ENCODE measurements at places on chromosomes 5 and 9.

DNA sequence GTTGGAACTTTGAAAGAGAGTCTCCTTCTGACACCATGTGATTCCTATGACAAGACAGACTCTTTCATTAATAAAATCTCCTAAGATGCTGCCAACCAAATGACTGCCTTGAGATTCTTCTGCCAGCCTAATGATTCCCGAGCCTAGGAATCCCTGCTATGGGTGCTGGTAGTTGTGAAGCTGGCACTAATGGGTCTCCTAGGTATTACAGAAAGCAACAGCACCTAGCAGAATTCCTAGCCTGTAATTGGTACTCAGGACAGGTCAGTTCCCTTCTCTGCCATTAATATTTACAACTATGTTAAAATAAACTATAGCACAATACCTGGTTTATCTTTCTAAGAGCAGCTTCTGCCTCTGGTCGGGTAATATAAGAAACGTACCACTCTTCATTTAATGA, 19.3 kb downstream of the C5orf58 start:
- no peak for DNase-seq

- no peak for DNase-seq
Observed at GRCh38 chr5:134845335-134845851, 375 bp upstream of the C5orf24 start.

GRCh38 chr5:54721116-54721515, 203.6 kb downstream of the SNX18 start:
- no peak for DNase-seq

DNA sequence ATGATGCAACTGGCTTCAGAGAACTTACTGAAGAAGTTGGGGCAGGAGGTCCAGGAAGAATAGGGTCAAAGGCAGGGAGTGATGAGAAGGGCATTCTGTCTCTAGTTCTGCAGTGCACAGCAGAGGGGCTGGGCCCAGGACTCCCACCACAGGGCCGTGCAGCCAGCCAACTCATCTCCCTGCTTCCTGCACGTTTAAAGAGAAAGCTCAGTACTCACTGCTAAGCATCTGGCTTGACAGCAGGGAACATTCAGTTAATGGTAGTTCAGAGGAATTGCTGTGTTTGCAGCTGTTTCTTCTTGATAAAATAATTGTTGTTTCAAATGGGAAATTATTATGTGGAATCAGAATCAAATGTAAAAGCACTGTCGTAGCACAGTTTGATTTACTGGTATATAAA, 25.6 kb upstream of the SCAMP1 start:
- DNase-seq = no peak

DNA sequence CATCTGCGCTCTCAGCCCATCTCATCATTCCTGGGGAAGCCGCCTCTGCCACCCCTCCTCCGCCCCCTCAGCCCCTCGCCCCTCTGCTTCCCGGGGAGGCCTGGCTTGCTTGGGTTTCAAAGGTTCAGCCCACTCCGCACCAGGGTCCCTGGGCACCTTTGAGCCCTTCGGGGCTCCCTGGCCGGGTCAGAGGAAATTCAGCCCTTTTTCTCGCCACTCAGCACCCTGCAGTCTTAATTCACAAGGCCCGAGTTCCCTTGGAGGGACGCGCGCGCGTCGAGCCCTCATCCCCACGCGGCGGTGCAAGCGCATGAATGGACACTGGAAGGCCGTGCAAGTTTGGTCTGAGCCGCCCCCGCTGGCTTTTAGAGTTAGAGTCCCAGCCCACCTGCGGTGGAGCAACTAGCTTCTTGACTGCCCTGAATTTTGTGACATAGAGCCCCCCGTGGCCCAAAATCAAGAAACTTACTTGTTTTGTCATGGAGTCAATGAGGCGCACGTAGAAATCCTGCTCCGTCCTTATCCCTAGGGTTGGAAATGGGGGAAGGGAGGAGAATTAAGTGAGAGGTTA, 4.5 kb downstream of the EBF1 start:
- no peak for DNase-seq

GRCh38 chr9:126240835-126241234, 85.8 kb upstream of the MVB12B start:
- DNase-seq = no peak

DNA sequence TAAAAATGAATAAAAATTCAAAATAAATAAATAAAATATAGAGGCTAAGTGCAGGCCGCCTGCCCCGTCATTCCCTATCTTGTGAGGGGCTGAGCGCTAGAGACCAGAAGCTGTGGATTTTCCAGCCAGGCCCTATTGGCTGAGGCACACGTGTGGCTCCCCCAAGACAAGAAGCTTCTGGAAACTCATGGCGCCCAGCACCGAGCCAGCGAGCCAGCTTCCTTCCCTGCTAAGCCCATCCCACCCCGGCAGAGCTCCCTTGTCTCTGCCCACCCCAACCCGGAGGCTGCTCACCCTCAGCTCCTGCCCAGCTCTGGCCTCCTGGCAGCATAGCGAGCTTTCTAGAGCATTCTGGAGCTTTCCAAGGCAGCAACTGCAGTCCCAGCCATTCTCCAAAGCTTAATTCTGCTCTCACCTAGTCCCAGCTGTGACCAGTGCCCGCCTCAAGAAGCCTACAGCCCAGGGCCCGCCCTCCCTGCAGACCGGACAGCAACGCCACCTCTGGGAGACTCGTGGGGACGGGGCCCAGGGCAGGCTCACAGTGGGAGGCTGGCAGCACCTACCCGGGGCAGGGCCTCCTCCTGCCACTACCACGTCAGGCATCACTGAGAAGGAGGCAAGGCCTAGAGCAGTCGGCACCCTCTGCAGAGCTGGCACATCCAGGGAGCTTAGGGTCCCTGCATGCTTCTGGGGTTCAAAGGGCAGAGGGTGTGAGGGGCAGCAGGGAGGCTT, 23.2 kb upstream of the TMEM250 start:
- DNase-seq = no peak

DNA sequence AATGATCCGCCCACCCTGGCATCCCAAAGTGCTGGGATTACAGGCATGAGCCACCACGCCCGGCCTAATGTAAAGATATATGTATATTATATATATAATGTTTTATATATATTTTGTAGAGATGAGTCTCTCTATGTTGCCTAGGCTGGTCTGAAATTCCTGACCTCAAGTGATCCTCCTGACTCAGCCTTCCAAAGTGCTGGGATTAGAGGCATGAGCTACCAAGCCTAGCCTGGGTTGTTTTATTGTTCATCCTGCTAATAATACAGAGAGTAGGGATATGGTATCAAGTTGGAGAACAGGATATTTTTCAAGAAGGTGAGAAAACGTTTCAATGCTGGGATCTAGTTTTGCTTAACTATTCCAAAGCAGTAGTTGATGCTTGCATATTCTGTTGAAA, 2.9 kb downstream of the SEC24A start:
- DNase-seq = no peak

DNA sequence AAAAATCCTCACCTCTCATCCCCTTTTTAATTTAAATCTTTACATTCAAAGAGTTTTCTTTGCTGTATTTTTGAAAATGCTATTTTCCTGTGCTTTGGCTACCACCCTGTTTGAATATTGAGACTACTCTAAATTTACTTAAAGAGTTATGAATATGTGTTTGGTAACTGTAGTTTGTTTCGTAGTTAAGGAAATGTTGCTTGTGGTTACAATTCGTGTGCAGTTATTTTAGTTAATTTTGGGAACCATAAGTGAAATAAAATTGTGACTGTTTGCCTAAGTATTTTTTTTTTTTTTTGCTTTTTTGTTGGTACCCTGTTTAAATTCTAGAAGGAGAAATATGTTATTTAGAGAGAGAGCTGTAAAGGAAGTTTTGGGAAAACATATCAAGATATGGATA, 78.7 kb downstream of the XRCC4 start:
- no peak for DNase-seq

- no peak for DNase-seq
Observed at GRCh38 chr9:76681556-76681955, 82.7 kb upstream of the PCA3 start.

GRCh38 chr5:166320920-166321480, 1970.4 kb upstream of the WWC1 start:
- DNase-seq = no peak

DNA sequence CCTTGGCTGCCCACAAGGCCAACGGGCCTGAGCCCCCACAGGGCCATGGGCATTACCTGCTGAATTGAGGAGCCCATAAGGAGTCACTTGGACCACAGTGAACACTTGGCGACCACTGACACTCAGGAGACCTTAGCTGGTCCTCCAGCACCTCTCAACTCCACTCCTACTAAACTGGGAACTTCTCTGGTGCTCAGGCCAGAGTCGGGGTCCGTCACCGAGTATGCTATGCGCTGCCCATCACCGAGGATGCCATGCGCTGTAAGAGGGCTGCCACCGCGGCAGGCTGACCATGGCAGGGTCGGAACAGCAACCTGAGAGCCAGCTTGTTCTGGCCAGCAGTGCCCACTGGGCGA, 600 bp upstream of the SQSTM1 start:
- DNase-seq = no peak

DNA sequence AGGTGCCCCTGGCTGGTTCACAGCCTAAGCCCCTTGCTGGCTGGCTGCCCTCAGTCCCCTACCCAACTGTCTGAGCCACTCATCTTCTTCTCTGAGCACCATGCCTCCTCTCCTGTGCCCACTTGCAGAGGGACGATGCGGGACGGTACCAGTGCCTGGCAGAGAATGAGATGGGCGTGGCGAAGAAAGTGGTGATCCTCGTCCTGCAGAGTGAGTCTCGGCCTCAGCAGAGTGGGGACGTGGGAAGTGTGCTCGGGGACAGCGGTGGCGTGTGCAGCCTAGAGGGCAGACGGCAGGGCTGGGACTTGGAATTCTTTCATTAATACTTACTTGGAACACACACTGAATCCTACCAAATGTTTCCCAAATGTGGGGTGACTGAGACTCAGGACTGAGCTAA, 34.3 kb upstream of the ASS1 start:
- no peak for DNase-seq

- DNase-seq = no peak
Observed at GRCh38 chr9:77575785-77576184, 72.3 kb downstream of the GNA14 start.

DNA sequence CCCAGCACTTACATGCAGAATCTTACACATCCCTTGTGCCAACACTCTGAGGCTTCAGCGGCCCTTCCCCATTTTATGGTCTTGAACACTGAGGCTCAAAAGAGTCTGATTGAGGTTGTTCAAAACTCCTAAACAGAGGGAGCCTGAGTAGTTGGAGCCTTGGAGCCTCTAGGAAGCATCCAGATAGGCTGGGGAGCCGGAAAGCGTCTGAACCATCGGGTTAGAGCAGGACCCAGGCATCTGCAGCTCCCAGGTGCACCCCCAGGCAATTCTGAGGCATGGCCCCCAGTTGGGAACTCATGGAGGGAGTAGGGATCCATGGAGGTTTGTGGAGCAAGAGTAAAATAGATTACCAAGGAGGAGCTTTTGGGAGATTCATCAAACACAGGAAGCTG, 3.8 kb downstream of the OLFML2A start:
- no peak for DNase-seq

DNA sequence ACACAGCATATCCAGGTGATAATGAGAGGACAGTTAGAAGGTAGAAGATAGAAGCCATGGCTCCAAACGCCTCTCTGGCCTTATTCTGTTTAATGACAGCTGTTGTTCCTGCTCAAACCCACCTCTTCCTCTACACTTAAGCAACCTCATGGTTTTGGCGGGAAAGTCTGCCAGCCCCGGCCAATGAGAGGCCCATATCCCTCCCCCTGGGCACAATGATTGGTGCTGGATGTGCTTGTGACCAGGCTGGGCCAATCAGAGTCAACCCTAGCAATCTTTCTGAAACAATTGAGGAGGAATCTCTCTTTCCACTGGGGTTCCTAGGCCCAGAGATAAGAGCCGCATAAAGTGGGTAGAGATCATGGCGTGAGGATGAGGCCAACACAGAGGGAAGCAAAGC, 4.8 kb upstream of the GFI1B start:
- DNase-seq = no peak

DNA sequence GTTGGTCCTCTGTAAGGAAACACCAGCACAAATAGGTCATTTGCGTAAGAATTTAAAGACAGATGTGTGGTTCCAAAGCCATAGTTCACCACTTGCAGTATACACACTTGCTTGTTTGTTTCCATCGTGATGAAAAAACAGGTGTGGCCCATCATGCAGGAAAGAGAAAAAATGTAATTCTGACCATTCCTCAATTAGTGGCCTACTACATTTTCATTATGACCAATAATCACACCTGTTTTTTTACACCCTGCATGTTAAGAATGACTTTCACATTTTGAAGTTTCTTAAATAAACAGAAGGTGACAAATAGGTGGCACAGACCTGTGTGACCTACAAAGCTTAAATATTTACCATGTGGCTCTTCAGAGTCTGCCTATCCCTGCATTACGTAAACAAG, 2.2 kb upstream of the ICE1 start:
- DNase-seq = no peak

DNA sequence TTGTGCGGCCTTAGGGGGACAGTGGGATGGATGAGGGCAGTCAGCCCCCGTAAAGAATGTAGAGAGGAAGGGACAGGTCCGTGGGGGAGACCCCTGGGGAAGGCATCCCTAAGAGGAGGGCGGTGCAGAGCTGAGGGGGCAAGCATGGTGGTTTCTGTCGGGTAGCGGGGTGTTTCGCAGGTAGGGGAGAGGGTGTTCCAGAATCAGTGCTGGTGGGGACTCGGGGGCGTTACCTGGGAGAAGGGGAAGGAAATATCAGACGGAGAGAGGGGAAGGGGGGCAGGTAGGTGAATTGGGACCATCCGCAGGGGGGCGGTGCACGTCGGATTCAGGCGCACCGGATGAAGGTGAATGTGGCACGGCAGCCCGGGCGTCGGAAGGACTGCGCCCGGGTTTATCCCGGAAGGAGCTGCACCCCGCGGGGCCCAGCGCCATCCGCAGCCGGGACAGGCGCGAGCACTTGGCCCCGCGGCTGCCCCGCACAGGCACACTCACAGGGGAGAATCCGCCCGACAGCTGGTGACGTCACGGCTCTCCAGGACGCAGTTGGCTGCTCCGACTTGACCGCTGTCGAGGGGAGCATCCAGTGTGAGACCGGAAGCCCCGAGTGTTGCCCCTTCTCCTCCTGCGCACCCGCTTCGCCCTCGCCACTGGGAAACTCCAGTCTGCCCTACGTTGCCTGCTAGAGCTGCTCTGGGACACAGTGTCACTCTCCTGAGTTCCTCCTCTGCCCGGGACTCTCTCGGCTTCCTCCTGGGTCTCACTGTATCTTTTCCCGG, 1.3 kb downstream of the CD72 start:
- peak; percentile 45 for DNase-seq
